ENCODE measurements at places on chromosomes 12 and 14.

DNA sequence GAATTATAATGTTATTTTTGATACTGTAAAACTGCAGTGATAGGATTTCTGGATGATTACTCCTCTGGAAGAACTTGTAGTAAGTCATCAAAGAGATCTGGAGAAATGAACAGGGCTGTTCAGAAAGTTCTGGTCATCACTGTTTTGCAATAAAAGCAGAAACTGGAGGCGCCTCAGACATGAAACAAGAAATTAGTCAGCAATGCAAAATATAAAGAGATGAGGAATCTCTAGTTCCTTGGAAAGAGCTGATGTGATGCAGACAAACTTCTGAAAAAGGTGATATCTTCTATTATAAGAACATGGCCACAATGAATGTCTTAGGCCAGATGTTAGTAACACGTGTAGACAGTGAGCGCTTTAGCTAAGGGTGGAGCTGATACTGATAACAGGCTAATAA, 9.5 kb downstream of the ACIN1 start:
- no peak for DNase-seq

DNA sequence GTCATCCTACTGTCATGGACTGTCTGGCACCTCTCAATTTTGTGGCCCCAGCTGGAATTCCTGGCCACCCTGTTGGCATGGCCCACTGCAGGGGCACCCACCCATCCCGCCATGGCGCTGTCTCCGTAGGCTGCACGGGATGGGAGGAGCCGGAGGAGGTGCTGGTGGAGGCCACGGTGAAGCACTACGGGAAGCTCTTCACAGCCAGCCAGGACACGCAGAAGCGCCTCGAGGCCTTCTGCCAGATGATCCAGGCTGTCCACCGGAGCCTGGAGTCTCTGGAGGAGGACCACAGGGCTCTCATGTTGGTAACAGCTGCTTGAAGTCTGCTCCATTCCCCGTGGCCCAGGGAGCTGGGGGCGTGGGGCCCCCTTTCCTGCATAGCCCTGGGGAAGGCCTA, 3.9 kb downstream of the CCDC197 start:
- DNase-seq, result no peak

GRCh38 chr12:70043490-70044138, 199.6 kb upstream of the CNOT2 start:
- DNase-seq, result no peak

DNA sequence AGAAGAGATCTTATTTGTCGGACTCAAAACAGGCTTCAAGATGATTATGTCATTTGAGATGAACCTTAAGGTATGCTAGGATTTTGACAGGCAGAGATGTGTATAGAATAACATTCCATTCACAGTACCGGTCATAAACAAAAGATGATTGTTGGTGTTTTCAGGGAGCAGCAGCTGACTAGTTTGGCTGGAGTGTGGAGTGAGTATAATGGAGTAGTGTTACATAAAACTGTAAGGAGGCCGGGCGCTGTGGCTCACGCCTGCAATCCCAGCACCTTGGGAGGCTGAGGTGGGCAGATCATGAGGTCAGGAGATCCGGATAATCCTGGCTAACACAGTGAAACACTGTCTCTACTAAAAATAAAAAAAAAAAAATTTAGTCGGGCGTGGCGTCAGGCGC, 23.9 kb downstream of the SERPINA10 start:
- peak; percentile 63 for DNase-seq

- no peak for DNase-seq
These were observed 153.9 kb upstream of the GSC start for GRCh38 chr14:94923786-94924185.

DNA sequence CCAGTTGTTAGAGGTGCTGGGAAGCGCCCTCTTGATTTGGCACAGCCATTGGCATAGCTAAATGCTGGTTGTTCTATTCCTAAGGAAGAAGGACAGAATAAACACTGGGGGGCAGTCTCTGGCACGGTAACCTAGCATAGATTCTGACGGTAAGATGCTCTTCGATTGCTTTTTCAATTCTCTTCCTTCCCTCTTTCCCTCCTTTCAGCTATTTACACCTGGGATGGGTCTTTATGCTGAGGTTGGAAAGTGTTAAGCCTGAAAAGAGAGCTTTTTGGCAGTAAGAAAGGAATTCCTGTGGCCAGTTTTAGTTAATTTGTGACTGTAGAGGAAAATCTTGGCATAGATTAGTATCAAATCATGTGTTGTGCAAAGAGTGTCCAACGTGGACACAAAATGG, 162.8 kb downstream of the SNAPC1 start:
- DNase-seq, result no peak

- no peak for DNase-seq
These were observed 9.6 kb downstream of the PTPRB start for GRCh38 chr12:70627677-70628076.

DNA sequence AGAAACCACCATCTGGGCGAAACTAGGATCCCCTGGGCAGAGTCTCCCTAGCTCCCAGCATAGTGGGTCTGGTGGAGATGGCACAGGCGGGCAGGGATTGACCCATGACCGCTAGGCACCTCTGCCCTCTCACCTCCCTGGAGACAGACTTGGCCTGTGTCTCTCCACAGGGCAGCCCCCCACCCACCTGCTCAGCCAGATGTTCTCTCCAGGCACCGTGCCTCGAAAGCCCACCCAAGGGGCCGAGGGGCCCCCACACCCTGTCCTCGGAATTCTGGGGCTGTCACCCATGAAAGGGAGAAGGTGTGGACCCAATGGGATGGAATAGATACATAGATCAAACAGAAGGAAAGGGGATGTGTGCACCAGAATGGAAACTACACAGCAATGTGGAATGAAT, 229.1 kb upstream of the RTL1 start:
- no peak for DNase-seq

All from posterior cingulate gyrus (tissue), 11 donors.